ENCODE measurements at places on chromosomes 5 and 9. TPM values are rescaled to one million over a fixed set of nuclear protein-coding genes. Genes with fewer than 3 reads are reported as not detected.

OTULIN gene
- 23.5 TPM for total RNA-seq

PCDHGA1 gene
- total RNA-seq, result 3.0 TPM

CARD9 gene
- total RNA-seq, result 0.79 TPM

SERF1B gene
- total RNA-seq, result 38.1 TPM

BTNL3 gene
- total RNA-seq, result not detected

GLRA1 gene
- total RNA-seq, result not detected

ROR2 gene
- 0.87 TPM for total RNA-seq

SLC34A3 gene
- not detected for total RNA-seq

UGT3A2 gene
- not detected for total RNA-seq

NIPAL4 gene
- total RNA-seq, result not detected

PDE8B gene
- 0.69 TPM for total RNA-seq

KIAA0825 gene
- total RNA-seq, result 2.2 TPM

GARIN3 gene
- total RNA-seq, result not detected

CCNO gene
- not detected for total RNA-seq

FOXD4L4 gene
- not detected for total RNA-seq

SLC31A2 gene
- 13.9 TPM for total RNA-seq

All from left ventricle myocardium superior (tissue), 1 donor.